Activated CD8-positive, alpha-beta memory T cell treated with anti-CD3 and anti-CD28 coated beads for 1 hour (primary cell): ENCODE measurements at places on chromosomes 12 and 14.
A peak's percentile ranks its signal among the peaks of the same experiment; 100 is the strongest.

DNA sequence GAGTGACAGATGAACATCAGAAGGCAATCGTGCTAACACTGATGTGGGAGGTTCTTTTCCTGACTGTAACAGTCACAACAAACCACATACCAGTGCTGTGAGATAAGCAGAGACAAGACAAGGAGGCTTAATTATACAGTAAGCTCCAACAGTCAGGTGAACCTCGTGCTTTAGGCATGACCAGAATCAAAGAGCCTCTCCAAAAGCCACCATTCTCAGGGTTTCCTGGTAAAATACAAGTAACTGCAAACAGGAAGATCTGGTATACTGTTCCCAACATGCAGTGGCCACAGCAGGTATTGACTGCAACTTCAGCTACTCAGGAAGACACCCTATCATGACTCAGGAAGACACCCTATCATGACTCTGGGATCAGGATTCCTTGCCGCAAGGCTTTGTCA is 47.3 kb upstream of the GTF2A1 start:
- no peak for DNase-seq

- no peak for DNase-seq
These were observed 99.1 kb upstream of the MED13L start for GRCh38 chr12:116376354-116377193.

- no peak for DNase-seq
These were observed 165.5 kb downstream of the PTPN11 start for GRCh38 chr12:112584266-112584722.

DNA sequence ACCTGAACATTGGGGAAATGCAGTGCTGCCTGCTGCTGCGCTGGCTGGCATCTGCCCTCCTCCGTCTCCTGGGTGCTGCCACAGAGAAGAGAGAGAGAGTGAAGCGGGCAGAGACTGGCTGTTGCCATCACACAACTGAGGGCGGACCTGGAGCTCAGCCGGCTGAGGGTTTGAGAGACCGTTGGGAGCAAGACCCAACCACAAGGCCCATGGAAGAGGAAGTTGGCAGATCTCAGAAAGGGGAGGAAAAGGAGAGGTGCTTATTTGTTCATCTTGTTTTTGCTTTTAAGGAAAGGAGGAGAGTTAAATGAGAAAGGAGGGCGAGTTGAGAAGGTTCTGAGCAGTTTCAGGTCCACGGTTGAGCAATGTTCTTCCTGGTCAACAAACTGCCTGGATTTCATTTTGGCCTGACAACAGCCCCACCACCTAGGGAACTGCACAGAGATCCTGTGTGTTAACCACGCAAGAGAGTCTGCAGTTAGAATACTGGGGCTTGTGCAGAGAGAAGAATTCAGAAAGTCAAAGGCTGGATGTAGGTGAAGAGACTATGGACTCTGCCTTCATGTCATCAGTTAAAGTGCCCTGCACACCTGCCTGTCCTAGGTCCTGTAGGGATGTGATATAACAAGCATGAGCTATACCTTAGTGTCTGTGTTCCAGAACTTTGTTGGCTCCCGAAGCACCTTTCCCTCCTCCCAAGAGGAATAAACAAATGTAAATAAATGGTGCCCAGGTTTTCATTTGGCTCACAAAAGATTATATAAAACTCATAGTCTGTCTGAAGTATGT is 124.6 kb downstream of the ETV6 start:
- no peak for DNase-seq

DNA sequence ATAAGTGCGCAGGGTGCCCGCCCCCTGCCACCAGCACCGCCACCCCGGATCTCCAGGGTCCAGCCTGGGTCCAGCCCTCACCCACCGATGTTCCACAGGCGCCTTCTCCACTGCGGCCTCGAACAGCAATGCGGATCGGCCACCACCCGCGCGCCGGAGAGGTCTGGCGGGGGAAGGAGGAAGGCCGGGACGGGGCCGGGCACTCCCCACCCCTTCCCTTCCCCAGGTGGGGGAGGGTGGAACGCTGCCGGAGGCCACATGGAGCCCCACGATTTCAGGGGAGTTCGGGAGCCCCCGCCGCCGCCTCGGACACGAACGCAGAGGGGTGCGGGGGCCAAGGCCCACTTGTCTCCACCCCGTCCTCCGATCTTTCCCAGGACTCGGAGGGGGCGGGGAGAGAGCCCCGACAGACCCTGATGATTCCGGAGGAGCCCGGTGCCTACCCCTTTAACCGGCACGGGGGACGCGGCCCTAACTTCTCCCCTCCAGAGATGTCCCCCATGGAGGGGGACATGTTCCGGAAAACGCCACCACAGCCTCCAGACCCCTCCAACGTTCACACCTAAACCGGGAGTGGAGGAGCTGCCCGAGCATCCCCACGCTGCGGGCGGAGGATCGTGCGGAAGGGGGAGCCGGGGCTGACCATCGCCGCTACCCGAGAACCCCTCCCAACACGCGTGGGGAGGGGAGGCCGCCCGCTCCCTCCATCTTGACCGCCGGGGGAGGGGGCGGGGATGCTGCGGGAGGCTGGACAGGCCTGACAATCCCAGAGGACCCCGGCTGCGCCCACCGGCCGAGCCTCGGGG is 1.1 kb downstream of the ATXN2 start:
- peak; percentile 11 for DNase-seq

DNA sequence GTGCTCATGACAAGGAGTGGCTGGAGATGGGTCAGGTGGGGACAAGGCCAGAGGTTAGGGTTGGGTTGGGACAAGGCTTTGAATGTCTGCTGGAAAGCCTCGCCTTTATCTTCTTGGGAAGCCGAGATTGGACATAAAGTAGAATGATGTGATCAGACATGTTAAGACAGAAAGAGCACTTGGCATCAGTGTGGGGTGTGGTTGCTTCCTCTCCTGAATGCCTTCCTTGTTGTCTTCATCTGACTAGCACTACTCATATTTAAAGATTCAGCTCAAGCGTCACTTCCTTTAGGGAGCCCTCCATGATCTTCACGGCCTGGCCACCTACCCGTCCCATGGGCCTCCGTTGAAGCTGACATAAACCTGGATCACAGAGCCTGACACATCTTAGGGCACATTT is 14.8 kb upstream of the C12orf75 start:
- no peak for DNase-seq
